ENCODE measurements at places on chromosomes 3 and 15.

- no peak for DNase-seq
Observed at GRCh38 chr3:153090973-153091372, 71.1 kb upstream of the RAP2B start.

GRCh38 chr3:56309465-56309864 lies 158.8 kb downstream of the ERC2 start:
- no peak for DNase-seq

DNA sequence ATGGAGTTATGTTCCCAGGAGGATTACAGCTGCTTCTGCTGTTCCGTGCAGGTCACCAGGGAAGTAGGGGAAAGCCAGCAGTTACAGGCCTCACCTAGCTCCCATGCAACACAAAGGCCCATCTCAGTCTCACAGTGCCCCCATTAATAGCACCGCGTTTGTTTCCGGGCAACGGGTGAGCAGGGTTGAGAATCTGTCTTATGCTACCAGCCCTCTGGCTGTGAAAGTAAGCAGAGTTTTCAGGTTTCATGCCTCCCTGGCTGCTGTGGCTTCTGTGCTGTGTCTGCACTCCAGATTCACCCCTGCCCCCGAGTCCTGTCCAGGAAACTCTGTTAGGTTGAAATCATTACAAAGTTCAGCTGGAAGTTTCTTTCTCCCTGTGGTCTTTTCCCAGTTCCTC lies 254.4 kb upstream of the GPR149 start:
- no peak for DNase-seq

- DNase-seq, result no peak
Observed at GRCh38 chr3:21390856-21391255, 360.2 kb downstream of the ZNF385D start.

- DNase-seq, result peak; percentile 48
Observed at GRCh38 chr3:112531358-112531781, 30.4 kb downstream of the ATG3 start.

DNA sequence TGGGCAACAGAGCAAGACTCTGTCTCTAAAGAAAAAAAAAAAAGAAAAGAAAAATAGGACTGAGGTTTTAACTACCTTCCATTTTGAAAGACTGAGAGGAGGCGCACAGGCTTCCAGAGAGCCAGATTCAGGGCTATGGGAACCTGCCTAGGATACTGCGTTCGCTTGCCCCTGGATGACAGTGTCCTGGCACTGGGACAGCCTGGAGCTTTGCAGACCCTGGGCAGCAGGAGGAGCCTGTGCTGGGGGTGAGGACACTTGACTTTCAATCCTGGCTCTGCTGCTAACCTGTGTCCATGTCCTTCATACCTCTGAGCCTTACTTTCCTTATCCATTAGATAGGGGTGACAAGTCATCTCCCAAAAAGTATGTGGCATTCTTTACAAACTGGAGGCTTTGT lies 31.2 kb downstream of the CD276 start:
- no peak for DNase-seq

GRCh38 chr3:36178018-36178417 lies 202.3 kb upstream of the STAC start:
- DNase-seq, result no peak

DNA sequence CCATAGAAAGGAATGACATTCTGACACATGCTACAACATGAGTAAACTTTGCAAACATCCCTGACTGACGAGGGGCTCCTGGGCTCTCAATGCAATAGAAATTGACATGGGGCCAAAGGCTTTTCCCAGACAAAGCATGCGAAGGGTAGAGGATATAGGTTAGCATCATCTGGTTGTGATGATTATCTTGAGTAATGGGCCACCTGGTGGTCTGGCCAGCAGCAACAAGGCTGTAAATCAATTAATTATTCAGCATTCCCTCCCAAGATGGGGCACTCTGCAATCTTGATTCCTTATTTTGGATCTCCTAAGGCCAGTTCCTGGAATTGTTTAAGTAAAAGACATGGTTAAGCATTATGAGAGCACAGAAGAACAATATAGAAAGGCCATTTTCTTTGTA lies 99.2 kb downstream of the AGBL1 start:
- DNase-seq, result no peak

GRCh38 chr15:56208641-56209155 lies 35.0 kb downstream of the RFX7 start:
- DNase-seq, result no peak

- DNase-seq, result no peak
Observed at GRCh38 chr15:96460106-96460505, 129.6 kb downstream of the NR2F2 start.

DNA sequence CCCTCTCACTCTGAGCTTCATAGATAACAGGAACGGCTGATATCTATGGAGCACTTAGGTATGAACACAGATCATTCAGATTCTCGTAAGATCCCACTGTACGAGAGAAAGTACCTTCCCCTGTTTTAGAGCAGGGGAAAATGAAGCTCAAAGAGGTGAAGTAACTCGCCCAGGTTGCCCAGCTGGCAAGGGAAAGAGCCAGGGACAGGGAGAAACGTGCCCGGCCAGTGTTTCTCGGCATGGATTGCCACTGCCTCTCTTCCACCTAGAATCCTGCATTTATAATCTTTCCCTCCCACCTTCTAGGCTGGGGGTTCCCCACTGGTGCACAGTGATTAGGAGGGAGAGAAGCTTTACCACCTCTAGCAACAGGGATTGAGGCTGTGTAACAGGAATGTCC lies 39.0 kb downstream of the EHD4 start:
- DNase-seq, result no peak

- DNase-seq, result no peak
Observed at GRCh38 chr3:45105855-45106671, 40.1 kb downstream of the CDCP1 start.

GRCh38 chr15:78083687-78084448 lies 6.4 kb upstream of the TBC1D2B start:
- DNase-seq, result no peak

DNA sequence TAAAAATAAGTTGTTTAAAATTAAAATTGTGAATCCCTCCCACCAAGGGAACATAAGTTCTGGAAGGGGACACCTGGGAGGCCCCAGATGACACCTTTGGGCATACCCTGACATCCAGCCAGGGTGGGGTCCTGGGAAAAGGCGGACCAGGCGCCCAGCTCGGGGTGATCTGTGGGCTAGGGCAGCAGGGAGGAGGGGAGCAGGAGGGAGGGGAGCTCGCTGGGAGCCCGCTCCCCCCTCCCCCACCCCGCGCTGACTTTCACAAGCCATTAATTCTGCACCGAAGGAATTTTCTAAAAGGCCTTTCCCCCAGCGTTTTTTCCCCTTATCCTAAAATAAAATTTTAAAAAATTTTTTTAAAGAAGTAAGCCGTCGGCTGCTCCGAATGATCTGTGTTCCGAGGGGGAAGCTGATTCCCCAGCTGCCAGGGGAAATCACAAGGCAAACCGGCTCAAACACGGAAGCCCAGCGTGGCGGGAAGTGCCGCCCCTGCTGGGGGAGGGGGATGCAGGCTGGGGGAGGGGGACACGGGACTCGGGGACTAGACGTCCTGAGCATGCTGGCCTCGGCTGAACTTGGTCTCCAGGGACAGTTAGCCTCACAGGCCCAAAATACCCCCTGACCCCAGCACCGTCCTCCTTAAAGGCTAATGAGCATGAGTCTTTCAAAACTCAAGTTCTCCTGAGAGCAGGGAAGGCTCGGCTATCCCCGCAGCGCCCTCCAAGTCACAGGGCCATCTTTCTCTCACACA lies 13.9 kb downstream of the PLXND1 start:
- peak; percentile 75 for DNase-seq

DNA sequence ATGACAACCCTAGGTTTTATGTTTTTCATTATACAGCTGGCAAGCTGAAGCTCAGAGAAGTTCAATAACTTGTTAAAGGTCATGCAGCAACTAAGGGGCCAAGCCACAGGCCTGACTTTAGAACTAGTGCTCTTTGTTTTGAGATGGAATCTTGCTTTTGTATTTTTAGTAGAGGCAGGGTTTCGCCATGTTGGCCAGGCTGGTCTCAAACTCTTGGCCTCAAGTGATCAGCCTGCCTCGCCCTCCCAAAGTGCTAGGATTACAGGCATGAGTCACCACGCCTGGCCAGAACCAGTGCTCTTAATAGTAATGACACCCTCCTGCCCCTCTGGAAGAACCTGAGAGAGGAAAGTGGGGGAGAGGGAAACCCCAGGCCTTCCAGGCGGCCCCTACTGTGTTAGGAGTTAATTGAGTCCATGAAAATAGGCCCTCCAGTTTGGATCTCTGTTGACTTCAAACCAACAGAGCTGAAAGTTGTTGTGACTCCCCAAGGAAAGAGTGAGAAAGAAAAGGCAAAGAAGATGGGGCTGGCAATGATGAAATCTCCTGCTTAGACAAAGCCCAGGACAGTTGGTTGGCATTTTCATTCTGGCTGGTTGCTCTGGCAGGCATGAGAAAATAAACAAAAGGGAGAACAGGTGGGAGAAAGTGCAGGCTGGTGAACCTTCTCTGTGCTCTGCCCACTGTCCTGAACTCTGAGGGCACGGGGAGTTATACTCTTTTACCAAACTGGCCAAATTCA lies 3.6 kb upstream of the PRRT3 start:
- no peak for DNase-seq

- DNase-seq, result no peak
Observed at GRCh38 chr3:117750674-117751269, 1041.2 kb downstream of the TUSC7 start.

DNA sequence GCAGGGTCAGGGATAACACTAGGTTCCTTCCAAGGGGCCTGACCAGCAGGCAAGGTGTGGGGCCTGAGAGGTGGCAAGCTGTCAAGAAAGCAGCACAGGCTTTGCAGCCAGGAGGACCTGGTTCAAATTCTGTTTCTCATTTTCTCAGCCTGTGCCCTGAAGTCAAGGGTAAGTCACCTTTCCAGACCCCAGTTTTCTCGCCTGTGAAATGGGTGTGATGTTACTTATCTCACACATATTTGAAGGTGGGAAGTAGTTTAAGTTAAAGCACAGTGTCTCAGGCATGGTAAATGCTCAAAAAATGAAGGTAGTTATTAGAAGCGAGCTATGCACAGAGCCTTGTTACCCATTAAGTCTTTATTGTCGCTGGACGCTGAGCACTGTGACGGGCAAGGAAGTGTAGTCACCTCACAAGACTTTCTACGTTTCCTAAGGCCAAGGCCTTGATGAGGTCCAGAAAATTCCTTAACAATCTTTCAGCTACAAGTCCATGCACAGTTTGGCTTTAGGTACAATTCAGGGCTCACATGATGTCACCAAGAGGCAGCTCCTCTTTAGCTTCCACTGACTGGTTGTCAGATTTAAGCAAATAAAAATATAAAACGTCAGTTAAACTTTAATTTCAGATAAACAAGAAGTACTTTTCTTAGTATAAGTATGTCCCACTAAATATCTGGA lies 522.6 kb upstream of the PROK2 start:
- DNase-seq, result no peak

DNA sequence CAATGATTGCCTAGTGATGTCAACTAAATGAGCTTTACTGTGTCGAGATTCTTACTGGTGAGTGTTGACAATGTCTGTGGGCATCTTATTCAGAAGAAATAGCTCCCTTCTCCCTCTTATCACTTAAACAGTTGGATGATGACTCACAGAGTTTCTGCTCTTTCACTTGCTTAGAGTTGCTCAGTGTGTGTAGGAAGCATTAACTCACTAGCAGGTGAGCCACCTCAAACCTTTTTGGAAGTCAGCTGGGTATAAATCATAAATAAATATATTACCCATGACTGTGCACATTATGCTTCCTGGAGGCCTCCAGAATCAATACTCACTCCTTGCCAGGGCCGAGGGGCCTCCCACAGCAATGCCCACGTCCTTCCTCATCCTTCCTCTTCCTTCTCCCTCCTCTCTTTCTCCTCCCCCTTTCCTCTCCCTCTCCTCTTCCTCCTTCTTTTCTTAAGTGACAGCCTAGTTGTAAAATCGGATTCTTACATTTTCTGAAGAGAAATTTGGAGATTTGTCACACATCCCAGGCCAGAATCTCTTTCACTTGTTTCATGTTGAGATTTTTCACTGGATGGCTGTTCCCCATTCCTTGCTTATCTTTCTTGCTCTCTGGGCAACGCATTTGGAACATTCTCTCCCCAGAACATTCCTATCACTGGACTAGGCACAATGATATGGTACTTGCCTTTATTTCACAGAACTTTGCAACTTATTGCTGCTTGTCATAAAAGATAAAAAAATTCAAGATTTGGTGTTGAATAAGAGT lies 17.5 kb downstream of the SHC4 start:
- DNase-seq, result peak; percentile 36

DNA sequence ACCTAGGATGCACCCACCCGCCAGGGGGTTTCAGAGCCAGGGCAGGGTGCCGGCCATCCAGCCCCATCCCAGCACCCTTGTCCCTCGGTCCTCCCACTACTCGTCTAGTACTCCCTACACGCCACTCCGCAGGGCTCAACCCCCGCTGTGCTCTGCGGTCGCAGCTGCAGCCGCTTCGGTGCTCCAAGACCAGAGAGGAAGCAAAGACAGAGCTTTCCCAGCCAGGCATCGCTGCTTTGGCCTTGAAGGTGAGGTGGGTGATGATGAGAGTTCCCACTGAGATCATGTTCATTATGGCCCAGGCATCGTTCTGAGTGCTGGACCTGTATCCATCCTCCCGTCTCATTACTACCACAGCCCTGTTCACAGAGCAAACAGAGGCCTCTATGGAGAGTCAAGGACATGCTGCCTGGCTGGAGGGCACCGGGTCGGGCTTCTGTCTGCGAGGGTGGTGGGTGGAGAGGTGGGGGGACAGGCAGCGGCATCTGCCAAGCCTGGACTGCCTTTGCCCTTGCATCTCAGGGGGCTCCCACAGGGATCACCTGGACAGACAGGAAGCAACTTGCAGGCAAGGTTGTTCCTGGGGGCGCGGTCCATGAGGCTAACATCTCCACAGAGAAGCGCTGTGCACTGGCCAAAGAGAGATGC lies 66.9 kb downstream of the KLF13 start:
- DNase-seq, result no peak

- DNase-seq, result no peak
Observed at GRCh38 chr3:29971895-29972294, 634.5 kb upstream of the TGFBR2 start.

DNA sequence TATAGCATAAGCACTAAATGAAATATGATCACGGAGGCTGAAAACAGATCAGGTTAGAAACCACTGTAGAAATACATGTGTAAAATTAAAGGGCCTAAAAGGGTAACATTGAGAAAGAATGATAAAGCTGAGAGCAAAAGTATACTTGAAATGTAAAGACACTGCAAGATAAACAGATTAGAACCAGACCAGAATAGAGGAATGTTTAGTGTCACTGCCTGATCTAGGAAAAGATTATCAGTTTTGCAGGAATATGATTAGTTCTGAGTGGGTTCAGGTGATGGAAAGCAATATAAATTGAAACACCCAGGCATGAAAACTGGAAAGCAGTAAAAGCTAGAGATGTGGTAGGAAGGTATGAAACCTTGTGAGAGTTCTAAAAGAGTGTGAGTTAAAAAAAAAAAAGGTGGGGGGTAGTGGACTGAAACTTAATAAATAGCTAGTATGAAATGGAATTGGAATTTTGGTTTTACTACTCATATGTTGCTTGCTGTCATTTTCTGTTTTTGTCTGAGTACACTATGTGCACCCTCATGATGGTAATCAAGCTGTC lies 16.0 kb upstream of the C3orf38 start:
- no peak for DNase-seq

DNA sequence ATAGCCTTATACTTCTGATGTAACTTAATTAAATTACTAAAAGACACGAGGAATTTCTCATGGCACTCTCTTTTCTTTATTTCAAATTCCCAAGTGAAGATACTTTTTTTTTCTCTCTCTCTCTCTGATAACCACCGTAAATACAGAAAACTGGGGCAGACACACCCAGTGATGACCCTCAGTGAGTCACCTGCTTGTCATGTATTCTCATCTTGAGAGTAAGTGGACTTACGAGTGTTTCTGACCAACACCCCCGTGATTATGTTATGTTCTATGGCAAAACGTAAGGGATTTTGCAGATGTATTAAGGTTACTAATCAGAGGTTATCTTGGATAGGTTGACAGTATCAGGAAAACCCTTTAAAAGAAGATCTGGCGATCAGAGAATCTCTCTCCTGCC lies 348.8 kb upstream of the ZNF717 start:
- DNase-seq, result no peak
